HCT116 (cell line): ENCODE measurements at places on chromosomes 4 and X.

DNA sequence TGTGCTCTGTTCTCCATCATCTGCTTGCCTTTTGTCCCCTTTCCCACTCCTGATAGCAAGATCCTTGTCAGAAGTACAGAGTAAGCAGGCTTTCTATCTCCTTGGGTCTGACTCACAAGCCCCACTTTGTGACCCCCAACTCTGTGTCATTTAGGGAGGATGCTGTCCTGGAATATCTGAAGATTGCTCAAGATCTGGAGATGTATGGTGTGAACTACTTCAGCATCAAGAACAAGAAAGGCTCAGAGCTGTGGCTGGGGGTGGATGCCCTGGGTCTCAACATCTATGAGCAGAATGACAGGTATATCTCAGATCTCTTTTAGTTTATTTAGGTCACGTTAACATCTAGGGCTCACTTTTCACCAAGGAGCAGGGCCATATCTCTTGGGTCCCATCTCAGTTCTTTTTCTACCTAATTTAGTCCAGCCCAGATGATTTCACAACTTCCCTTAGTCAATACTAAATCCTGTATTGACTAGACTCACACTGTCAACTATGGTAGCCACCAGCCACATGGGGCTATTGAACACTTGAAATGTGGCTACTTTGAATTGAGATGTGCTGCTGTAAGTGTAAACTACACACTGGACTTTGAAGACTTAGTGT, 64.3 kb downstream of the MSN start:
- DNase-seq = no peak

- DNase-seq = no peak
These were observed 36.0 kb upstream of the COX7B2 start for GRCh38 chr4:46945062-46945461.

DNA sequence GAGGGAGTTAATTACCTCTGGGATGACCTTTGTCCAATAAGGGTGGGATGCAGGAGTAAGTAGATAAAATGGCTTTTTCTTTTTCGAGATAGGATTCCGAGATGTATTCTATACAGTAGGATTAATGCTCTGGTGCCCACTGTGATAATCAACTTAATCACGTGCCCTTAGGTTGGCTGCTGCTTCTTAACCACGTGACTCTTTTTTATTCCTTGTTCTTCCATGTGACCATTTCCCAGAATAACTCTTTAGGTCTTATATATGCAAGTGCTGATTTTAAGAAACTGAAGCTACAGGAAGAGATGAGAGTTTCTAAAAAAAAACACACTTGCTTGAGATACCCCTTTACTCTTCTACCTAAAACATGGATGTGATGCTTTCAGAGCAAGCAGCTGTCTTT, 1628.9 kb downstream of the PCDH7 start:
- DNase-seq = no peak

DNA sequence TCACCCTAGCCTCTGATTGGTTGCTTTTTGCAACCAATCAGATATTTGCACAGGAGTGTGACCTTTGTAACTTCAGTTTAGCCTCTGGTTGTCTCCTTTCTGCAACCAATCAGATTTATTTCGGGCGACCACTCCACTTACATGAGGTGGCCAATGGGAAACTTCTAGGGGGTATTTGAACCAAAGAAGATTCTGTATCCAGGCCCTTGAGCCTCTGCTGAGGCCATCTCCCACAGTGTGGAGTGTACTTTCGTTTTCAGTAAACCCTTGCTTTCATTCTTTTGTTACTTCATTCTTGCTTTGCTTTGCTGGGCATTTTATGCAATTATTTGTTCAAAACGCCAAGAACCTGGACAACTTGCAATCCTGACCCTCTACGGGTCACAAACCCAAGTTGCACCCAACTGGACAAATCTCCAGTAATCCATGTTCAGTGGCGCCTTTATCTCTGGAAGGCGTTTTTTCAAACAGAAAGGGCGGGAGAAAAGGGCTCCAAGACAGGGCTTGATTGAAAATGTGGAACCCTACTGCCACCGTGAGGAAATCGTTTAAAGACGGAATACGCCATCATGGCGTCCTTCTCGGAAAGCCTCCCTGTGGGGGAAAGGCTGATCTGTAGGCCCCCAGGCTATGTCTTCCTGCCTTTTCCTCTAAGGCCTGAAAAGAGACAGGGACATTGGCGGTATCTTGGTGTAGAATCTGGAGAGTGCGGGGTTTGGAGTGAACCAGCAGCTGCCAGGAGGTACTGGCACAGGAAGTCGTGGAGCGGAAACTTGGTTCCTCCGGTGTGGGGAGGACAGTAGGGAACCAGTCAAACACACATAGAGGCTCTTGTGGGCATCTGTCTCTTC, 184.6 kb downstream of the OR13H1 start:
- no peak for DNase-seq

DNA sequence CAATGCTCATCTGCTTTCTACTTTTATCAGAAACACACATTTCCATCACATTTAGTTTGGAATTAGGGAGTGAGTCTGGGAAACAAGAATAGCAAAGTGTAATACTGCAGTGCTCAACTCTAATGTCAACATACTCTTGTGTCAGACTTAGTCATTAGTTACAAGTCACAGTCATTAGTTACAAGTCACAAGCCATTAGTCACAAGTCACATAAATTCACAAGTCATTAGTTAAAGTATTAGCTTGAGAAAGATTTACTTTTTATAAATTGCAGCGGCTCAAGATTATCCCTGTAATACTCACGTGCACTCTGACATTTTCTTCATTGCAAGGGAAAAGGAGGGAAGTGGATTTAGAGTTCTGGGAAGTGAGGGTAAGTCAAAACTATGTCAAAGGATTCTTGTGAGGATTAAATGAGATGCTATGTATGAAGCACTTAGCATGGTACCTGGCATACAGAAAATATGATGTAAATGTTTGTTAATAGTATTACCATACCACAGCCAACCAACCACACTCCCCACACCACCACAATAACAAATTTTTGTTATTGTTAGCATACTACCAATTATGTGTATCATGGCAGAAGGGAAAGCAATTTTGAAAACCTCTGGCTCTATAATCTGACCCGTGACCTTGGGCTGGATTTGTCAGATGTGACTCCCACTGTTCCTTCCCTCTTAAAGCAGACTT, 116.6 kb downstream of the ARHGAP24 start:
- no peak for DNase-seq

DNA sequence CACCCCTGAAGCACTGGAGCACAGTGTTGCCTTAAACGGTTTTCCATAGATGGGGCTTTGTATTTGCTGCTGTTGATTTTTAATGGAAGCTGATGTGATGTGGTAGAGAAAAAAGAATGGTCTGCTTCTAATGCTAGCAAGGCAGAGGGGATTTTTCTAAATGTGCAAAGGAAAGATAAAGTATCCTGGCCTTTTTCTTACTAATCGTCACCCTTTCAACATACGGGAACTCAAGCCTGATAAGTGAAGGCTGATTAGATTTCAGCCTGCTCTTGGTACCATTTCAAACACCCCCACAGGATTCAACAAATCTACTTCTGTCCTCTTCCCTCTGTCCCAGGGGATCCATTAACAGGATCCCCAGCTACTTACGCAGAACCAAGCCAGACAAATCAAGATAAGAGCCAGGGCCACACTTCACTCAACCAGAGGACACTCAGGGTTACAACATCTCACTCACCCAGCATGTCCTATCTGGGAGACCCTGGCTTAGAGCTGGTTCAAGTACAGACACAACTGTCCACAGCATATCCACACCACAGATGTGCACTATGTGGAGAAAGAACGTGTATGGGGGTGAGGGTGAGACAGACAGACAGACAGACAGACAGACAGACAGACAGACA, 180.0 kb downstream of the SH3KBP1 start:
- DNase-seq = no peak

DNA sequence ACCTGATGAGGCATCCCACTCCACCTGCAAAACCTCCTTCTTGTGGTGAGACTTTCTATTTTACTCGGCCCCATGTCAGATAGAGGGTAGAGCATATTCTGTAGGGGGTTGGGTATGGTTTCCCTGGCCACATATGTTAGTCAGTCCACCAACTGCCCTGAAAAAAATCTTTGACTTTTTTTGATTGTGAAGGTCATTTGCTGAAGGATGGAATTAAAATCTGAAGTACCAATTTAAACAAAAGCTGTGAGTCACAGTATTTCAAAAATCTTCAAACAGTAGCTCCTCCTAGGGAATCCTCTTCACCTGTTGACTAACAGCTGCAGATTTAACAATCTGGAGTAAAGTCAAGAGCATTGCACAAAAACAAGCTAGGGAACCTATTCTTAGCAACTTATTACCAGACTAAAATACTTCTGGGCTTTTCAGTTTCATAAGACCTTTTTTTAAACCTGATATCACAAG, 8.0 kb upstream of the CCDC110 start:
- DNase-seq = no peak

GRCh38 chr4:127249767-127250108, 383.0 kb upstream of the INTU start:
- DNase-seq = no peak

- no peak for DNase-seq
These were observed 229.4 kb upstream of the GALNTL6 start for GRCh38 chr4:171583790-171584189.

DNA sequence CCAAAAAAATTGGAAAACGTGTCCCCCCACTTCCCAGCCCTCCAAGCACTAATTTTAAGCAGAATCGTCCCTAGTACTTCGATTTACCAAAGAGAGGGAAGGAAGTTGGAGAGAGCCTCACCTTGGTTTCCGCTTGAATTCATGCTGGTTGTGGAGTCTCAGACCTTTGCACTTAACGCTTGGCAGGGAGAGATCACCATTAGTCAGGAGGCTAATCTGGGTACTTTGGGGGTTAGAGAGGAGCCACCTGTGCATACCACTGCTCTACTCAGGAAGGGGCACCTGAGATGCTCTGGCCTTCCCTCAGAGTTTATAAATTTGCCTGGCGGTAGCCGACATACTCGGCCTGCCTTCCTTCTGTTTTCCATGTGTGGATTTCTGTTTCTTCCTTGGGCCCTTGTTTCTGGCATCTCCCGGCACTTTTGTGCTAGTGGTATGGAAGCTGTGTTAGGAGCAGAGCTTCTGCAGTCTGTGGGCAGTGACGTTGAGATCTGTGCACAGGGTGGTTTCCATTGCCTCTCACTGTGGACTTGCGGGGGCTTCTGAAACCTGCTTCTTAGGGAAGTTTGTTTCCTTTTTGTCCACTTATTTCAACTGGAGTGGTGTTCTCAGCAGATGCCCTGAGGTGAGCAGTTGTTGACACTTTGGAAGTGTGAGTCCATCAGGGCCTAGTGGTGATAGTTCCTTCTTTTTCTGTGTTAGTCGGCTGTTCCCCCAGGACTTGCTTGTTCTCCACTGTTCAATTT, 104.2 kb downstream of the TMEM131L start:
- DNase-seq = no peak

DNA sequence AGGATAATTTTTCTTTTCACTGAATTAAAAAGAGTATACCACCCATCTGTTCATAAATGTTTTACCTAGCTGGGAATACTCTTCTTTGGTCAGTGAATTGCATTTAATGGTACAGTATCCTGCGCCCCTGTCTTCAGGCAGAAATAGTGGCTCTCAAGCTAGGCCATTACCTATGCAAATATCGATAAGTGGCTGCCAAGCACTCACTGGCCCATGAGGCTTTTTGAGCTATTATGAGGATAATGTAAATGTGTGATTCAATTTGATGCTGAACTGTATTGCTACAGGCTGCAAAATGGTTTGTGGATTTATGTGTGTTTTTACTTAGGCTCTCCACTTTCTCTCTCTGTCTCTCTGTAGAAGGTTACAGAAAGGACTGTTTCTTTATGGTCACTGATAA, 30.1 kb upstream of the MTMR1 start:
- no peak for DNase-seq

- DNase-seq = no peak
These were observed 165.6 kb upstream of the HCCS start for GRCh38 chrX:10945498-10945897.

GRCh38 chrX:150326541-150327247, 36.4 kb upstream of the MAMLD1 start:
- DNase-seq = no peak

DNA sequence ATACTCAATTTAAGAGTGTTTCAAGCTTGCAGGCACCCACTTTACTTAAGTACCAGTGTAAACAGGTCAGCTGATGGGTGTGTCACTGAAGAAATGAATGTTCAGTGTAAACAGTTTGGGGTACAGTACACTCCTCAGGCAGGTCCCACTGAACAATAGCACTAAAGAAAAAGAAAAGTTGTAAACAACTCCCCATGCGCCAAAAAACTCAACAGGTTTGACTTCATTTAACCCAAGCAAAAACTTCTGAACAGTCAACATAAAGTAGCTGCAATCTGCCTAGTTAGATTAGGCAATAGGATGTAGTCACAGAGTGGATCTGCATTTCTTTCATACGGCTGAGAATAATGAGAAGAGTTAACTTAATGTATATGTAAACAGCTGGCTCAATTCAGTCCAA, 93.2 kb downstream of the FAM13A start:
- no peak for DNase-seq

DNA sequence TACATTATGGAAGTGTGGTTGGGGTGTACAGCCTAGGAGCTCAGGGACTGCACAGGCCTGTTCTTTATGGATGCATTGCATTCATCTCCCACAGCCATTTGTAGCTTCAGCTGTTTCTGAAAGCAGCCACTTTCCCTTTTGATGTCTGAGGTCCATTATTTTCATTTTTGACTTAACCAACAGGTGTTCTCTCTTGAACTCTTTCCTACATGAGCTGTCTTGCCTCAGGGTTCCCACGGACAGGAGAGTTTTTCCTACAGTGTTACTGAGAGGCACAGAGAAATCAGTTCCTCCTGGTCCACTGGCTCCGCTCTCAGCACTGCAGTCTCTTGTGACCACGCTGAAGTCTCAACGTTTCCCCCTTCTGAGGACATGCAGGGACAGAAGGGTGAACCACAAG, 87.2 kb downstream of the RASL11B start:
- no peak for DNase-seq

GRCh38 chr4:38190717-38191178, 230.6 kb downstream of the PTTG2 start:
- no peak for DNase-seq

- no peak for DNase-seq
These were observed 1072.3 kb upstream of the PCDH10 start for GRCh38 chr4:132076829-132077228.

- no peak for DNase-seq
These were observed 2.9 kb upstream of the SCARB2 start for GRCh38 chr4:76216524-76216923.

DNA sequence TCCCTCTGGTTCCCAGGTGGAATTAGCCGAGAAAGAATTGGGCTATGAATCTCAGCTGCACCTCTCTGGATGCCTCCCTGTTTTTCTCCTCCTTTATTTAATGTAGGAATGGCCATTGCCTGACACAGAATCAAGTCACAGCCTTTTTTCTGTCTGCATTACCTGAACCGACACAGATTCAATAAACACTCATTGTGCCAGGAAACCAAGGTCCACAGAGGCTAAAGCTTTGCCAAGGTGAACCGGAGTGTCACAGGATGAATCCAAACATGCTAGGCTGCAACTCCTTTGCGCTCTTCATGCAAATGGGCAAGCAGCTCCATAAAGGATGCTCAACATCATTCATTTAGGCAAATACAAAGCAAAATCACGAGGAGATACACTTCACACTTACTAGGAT, 199.8 kb upstream of the AGTR2 start:
- no peak for DNase-seq

- DNase-seq = no peak
These were observed 183.4 kb downstream of the KIT start for GRCh38 chr4:54840992-54841768.
